ENCODE measurements at places on chromosomes 16 and 17.

- DNase-seq, result no peak
Observed at GRCh38 chr17:44473367-44473766, 29.8 kb downstream of the GPATCH8 start.

DNA sequence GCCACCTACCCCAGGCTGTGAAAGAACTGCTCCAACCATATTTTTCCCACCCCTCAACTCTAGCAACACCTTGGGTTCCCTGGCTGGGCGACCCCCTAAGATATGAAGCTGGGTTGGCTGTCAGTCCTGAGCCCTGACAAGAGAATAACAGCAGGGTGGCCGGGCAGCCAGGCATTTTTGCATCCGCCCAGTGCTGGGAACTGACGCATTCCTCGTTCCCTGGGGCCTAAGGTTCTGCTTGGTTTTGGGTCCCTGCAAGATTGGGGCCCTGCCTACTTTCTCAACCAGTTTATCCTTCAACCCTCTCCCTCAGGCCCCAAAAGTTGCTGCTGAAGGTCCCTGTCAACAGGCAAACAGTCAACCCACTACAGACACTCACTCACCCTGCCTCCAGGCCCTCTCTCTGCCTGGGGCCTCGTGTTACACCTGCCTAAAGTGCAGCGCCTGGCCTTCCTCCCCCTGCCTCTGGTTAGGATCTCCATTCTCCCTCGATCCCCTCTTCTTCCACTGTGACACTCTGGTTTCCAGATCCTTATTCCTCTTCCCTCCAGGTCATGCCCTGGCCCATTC is 151.5 kb downstream of the STX8 start:
- DNase-seq, result no peak

- peak; percentile 70 for DNase-seq
Observed at GRCh38 chr17:81285179-81285878, 9.8 kb downstream of the SLC38A10 start.

- DNase-seq, result peak; percentile 98
Observed at GRCh38 chr17:76141212-76142038, at the start of gene FOXJ1. Gene FOXJ1 (minus strand): TSS chr17:76141245. CDS start chr17:76140395, 850 bp downstream.

DNA sequence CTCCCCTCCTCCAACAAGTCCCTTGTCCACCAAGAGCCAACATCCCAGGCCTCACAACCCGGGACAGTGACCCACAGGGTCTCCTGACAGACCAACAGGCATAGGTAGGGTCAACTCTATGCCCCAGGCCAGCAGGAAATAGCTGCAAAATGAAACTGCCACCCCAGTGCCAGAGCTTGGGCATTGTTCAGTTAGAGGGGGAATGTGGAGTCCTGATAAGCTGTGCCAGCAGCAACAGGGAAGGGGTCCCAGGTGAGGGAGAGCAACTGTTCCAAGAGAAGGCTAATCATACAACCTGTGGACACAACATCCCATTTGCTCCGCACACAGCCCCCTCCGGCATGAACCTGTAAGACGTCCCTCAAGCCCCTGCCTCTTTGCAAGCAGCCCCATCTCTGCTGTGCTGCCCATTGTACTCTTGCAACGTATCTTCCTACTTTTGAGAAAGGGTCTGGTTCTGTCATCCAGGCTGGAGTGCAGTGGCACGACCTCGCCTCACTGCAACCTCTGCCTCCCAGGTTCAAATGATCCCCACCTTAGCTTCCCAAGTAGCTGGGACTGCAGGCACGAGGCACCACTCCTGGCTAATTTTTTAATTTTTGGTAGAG is 17.2 kb downstream of the CTRB2 start:
- DNase-seq, result no peak

DNA sequence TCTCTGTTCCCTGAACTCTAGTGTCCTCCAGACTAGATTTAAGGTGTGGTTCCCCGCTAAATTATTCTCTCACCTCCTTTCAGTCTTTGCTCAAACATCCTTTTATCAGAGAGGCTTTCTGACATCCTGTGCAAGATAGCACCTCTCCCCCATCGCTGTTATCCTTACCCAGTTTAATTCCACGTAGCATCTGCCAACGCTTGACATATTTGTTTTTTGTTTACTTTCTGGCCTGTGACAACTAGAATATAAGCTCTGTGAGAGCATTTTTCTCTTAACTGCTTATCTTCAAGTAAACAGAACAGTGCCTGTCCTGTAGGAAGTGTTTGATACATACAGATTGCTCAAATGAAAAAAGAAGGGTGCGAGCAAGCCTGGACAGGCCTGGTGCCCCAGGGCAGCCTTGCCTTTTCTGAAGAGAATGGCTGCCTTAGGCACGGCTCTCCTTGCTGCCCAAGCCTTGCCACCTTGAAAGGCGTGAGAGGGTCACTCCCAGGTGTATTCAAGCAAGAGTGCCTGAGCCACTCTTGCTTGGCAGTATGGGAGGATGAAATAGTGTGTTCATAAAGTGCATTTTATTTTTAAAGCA is 9.7 kb downstream of the DYNLL2 start:
- no peak for DNase-seq

DNA sequence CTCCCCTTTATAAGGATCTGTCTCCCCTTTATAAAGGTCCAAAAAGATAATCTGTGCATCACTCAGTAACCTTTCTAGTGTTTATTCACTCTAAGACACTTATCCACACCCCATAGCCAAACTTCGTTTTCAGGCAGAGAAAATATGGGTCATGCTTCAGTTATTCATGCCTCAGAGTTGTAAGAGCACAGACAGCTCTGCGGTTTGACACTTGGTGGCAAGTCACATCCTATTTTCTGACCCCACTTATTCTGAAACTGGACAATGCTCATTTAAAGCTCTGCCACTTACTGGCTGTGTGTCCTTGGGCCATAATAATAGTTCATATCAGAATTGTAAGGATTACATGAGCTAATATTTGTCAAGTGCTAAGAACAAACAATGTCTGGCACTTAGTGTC is 2.0 kb upstream of the KRTAP2-1 start:
- DNase-seq, result no peak

GRCh38 chr17:77634710-77635109 is 323.8 kb upstream of the TNRC6C start:
- peak; percentile 44 for DNase-seq

GRCh38 chr16:28901862-28902261 is 23.2 kb downstream of the RABEP2 start:
- DNase-seq, result no peak

GRCh38 chr16:53905028-53905427 is 201.1 kb downstream of the FTO start:
- DNase-seq, result no peak

- DNase-seq, result no peak
Observed at GRCh38 chr17:40430272-40431230, 12.7 kb upstream of the IGFBP4 start.

- no peak for DNase-seq
Observed at GRCh38 chr17:606508-607250, 108.0 kb downstream of the VPS53 start.

DNA sequence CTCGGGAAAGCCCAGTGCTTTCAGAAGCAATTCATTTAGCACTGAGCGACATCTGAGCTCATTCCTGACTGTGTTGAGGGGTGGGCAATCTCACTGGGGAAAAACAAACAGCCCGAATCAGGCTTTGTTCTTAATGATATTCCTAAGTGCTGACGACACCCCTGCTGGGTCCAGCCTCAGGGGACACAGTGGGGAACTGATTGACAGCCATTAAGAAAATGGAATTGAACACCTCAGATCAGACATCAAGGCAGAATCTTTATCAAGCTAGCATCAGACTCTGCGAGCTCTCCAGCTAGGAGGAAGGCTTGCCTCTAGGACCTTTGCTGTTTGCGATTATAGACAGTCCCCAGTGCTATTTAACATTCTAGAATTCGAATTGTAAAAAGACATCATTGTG is 22.5 kb upstream of the LYRM9 start:
- no peak for DNase-seq

DNA sequence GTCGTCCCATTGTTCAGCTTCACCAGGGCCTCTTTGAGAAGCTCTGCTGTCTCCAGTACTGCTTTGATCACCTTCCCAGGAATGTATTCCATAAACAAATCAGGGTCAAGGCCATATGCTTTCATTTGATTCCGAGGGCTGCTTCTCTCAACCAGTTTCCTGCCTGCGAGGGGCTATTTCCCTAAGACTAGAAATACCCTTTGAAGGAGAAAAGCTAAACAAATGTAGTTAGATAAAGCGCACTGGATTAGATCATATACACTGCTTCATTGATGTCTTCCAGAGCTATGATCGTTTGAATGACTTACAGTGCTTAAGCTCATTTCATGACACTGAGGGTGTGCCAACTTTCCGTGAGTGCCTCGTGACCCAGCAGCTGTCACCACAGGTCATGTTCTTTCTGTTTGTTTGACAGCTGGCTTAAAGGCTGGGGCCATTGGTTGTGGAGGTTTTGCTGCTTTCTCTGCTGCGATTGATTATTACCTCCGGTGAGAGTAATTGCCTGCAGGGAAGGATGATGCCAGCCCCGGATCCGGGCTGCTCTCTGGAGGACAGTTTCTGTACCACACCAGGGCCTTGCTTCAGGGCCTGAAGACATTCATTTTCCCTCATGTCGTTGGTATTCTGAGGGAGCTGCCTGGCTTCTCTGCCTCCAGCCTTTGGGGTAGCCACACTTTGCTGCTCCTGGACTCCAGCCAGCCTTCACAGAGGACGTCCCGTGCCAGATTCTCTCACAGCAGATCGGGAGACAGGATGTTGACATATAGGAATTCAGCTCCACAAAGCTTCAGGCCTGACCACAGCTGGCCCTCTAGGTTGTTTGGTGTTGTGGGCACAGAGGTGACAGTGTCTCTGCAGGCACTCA is 3.9 kb downstream of the TIMM22 start:
- no peak for DNase-seq

GRCh38 chr17:39196808-39197291 is 619 bp downstream of the CACNB1 start:
- DNase-seq, result no peak

DNA sequence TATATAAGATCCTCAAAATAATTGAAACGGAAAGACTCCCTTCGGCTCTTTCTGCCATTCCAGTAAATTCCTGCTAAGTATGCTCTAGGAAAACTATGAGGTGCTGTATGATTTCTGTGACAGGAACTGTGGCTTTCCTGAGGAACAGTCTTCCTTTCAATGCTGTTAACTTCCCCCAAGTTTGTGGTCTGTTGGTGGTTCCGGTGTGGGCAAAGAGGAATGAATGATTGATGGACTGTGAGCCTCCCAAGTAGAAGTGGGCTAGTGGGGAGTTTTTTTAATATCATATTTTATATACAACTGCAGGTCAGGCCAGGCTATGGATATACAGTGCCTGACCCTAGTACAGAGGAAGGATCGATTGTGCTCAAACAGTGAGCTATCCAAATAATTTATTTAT is 560.7 kb upstream of the RBFOX1 start:
- no peak for DNase-seq

- DNase-seq, result no peak
Observed at GRCh38 chr17:30824002-30824355, 513 bp downstream of the CRLF3 start.

DNA sequence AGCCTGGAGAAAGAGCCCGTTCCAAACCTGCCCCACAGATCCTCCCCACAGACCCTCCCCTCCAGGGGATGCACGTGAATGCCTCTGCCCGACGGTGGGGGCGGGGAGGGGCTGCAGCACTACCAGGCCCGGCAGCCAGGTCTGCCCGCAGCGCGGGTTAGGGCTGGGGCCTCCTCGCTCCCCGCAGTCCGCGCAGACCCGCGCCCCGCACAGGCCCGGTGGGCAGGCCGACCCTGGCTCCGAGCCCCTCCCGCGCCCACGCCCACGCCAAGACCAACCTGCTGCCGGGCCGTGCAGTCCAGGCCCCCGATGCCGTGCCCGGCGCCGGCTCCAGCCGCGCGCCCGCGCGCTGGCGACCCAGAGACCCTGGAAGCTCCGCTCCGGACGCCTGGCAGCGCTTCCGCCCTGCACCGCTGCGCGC is at the start of gene RPUSD1:
TSS of gene RPUSD1 (minus strand) at position 404 of the 421 bp plus-strand sequence. CDS start 644 bp downstream, outside the sequence.
- no peak for DNase-seq

GRCh38 chr17:72142614-72143013 is 21.8 kb downstream of the SOX9 start:
- DNase-seq, result no peak

DNA sequence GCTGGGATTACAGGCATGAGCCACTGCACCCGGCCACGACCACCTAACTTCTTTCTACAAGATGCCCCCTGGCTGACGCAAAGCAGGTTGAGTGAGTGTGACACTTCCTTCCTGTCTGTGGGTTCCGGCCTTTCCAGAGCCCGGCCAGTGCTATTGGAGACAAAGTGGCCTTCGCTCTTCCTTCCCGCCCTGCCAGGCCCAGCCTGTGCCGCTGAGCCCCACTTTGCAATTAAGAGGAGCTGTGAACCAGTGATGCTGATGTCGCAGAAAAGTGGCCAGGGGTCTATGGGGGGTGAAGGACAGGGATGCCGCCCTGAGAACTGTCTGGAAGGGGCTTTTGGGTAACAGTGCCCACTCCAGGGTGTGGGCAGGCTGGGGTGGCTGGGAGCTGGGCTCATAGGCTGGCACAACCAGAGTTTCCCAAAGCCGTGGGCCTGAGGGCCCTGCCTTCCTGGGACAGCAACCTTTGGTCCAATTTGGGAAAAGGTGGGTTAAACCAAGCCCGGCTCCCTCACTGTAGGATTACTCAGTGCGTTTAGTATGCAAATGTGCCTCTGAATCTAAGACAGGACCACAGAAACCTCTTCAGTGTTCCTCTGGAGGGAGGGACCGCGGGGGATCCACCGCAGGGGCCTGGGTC is 174.9 kb downstream of the SEC14L1 start:
- DNase-seq, result no peak

GRCh38 chr17:77461277-77462057 is 320.7 kb downstream of the SEC14L1 start:
- no peak for DNase-seq

GRCh38 chr16:88308441-88309173 is 74.2 kb upstream of the ZNF469 start:
- DNase-seq, result no peak

DNA sequence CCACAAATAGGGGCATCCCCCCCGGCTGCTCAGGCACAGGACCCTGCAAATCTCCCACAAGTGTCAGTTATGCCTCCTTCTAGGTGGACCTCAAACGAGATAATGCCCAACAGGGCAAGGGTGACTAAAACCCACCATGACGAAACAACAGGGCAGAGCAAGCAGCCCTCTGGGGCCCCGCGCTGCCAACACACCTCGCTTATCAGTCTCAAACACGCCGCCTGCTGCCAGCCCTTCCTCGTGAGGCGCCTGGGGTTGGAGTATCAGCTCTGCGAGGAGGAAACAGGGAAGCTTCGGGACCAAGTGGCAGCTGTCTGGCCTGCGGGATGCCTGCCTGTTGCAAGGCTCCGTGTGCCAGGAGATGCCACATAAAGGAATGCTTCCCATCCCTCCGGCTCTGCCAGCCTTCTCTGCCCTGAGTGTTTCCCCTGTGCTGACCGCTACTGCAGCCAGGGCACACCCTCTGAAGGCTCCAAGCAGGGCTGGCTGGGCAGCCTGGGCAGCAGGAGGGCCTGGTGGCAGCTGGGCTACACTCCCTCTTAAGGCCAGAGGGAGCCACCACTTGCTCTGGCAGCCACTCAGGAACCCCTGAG is 2.5 kb downstream of the SMIM5 start:
- no peak for DNase-seq
